ENCODE measurements at places on chromosomes 12 and 14.

- DNase-seq = peak; percentile 56
Measured at GRCh38 chr14:89013098-89013504, 188.7 kb downstream of the TTC8 start.

GRCh38 chr14:48008646-48009045 lies 333.2 kb upstream of the MDGA2 start:
- DNase-seq = no peak

DNA sequence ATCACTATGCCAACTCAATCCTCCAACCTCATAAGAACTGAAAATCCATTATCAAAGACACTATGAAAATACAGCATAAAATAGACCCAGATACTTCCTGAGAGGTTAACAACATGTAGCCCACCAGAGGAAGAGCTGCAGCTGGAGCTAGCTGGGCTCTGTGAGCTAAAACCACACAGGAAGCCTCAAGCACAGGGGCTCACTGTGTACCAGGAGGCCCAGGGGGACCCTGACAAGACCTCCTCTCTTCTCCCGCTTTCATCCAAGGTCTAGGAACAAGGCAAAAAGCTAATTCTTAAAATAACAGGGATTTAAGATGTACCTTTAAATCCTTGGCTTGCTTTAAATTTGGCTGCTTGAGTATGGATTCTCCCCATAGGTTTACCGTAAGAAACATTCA lies 53.6 kb downstream of the EIF2S3B start:
- DNase-seq = no peak

- DNase-seq = no peak
Measured at GRCh38 chr12:70798016-70798783, 122.3 kb downstream of the PTPRR start.

- DNase-seq = peak; percentile 47
Measured at GRCh38 chr12:4579305-4580102, 17.5 kb downstream of the DYRK4 start.

DNA sequence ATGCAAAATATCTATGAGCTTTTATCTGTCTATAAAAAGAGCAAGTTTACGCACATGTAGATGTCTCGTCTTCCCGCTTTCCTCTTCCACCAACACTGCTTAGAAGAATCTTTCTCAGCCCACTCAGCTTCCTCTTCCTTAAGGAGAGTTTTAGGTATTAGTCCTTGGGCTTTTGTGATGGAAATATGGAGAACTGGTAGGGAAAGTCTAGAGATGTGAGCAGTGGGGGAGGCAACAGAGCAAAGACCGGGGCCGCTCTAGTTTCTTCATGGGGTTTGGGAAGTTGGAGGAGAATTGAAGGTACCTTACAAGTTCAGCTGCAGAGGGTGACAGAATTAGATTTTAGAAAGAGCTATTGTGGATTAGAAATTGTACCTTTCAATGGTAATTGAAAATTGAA lies 56.3 kb upstream of the CPNE8 start:
- DNase-seq = no peak

GRCh38 chr14:101130861-101131260 lies 227.3 kb upstream of the RTL1 start:
- no peak for DNase-seq

GRCh38 chr14:64628940-64629408 lies 75.2 kb upstream of the PLEKHG3 start:
- peak; percentile 84 for DNase-seq

GRCh38 chr12:68403711-68404110 lies 71.5 kb upstream of the MDM1 start:
- DNase-seq = no peak

DNA sequence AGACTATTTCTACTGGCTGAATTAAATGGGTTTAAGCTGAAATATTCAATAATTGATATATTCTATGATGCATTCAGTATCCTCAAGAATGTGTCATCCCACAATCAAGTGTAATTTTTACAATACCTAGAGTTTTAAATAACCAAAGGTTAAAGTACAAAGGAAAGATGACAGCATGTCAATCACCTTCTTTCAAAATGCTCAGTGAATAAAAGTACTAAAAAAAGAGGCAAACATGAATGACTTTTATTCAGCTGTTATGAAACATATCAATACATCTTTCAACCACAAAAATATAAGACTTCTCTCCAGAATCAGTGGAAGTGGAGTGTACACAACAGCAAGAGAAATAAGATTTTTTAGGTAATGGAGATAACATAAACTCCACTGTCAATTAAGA lies 72.0 kb downstream of the NELL2 start:
- no peak for DNase-seq
